ENCODE measurements at places on chromosomes 1 and 21.

GRCh38 chr21:42566524-42567213 is 53.0 kb downstream of the SLC37A1 start:
- no peak for DNase-seq

GRCh38 chr1:103790172-103790571 is 40.5 kb downstream of the AMY1C start:
- DNase-seq, result no peak

GRCh38 chr1:209364716-209365115 is 218.8 kb upstream of the CAMK1G start:
- no peak for DNase-seq

DNA sequence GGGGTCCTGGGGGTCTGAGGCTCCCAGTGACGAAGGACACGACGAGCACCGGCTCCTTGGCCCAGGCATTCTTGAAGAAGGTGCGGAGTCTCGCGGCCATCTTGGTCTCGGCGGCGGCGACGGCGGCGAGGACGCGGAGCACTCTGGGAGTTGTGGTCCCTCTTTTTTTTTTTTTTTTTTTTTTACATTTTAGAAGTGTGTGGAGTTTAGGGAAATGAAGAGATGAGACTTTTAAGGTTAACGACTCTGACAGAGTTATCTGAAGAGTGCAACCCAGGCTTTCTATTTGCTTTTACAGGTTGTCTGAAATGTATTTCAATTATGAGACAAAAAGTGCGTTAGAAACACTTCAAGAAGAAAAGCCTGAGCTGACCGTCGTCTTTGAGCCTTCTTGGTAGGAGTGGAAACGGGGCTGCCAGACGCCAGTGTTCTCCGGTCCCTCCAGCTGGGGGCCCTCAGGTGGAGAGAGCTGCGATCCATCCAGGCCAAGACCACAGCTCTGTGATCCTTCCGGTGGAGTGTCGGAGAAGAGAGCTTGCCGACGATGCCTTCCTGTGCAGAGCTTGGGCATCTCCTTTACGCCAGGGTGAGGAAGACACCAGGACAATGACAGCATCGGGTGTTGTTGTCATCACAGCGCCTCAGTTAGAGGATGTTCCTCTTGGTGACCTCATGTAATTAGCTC is 9.7 kb downstream of the OR2B11 start:
- DNase-seq, result no peak

GRCh38 chr1:26290882-26291261 is 11.0 kb downstream of the SH3BGRL3 start:
- no peak for DNase-seq

DNA sequence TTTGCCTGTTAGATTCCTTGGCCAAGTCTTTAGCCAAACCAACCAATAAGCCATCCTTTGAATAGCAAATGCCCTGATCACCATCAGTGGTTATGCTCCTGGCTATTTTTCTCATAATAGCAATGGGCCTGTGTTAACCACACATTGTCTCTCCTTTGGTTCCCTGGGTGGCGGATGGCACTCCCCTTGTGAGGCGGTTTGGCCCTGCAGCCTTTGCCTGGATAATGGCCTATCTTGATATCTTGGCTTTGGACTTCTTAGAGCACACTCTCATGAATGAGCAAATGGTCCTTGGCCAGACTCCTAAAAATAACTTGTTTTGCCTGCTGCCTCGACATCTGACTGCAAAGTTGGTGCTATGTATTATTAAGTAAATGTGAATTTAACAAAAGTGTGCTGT is 22.4 kb upstream of the ZBTB18 start:
- no peak for DNase-seq

DNA sequence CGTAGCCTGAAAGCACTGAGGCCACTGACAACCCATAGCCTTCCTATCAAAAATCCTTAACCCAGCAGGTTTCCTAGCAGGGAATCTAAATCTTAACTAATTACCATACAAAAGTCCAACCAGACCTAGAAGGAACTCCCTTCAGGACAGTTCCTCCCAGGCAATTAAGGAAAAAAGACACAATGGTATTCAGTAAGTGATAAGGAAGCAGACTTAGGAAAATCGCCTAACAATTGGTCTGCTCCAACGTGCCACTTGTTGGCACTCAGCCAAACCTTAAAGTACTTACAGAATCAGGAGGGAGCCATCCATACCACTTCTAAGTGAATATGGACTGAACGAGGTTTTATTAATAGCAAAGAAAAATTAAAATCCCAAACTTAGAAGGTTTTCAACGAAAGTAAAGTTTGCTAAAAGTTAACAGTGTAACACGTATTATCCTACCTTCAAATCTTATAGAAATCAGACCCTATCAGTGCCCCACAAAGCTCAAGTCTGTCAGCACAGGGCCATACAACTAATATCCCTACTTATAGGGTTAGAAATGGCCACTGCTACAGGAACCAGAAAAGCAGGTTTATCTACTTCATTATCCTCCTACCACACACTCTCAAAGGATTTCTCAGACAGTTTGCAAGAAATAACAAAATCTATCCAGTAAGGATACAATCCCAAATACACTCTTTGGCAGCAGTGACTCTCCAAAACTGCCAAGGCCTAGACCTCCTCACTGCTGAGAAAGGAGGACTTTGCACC is 29.0 kb downstream of the SPATA6 start:
- no peak for DNase-seq

DNA sequence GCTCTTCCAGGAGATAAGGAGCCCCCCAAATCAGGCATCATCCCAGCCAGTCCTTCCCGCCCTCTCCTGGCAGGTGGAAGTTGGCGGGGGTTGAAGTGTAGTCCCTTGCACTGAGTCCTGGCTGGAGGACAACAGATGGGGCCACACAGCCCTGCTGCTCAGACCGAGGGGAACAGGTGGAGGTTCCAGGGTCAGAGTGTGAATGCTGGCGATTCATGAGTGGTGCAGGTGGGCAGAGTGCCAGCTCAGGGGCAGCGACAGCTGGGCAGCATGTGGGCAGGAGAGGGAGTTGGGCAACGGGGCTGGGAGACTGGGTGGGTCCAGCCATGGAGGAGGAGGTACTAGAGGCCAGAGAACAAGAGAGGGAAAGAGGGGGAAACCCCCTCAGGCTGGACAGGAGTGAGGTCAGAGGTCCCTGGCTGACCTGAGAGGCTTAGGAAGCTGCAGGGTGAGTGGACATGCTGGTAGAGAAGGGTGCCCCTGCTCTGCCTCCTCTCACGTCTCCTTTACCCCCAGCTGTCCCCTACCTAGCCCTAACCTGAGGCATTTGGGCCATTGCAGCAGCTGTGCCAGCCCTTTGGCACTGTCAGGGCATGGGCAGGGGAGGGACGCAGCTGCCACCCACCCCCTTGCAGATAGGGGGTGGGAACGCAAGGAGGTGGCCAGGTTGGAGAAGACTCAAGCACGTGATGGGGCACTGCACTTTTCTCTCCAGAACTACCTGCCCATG is 11.3 kb upstream of the ADORA1 start:
- DNase-seq, result no peak

DNA sequence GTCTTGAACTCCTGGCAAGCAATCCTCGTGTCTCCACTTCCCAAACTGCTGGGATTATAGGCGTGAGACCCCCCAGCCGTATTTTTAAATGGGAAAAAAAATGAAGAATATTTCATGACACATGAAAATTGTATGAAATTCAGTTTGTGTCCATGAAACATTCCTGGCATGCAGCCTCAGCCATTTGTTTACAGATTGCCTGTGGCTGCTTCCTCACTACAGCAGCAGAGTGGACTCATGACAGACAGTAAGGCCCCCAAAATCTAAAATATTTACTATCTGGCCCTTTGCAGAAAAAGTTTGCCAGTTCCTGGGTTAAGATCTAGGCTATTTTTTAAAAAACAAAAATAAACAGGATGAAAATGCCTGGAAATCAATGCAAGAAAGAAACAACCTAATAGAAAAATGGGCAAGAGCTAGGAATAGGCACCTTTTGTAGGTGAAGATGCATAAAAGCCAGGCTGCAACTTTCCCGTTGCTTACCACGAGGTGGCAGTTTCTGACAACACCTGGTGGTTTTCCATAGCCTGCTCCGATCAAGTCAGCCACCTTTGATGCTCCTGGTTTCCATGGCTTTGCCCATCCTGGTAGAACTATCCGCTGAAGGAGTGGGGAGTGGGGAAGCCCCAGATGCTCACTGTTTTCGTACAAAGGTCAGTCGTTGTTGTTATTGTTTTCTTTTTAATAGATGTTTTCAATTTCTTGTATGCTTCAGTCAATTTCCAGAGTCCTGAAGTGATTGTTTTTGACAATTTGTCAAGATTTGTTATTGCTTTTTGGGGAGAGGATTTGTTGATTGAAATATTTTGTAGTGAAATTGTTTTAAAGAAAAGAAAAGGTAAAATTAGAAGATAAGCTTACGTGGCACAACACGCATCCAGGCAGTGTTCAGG is 24.3 kb downstream of the UBE2Q1 start:
- no peak for DNase-seq

GRCh38 chr1:89939059-89939570 is 55.8 kb upstream of the ZNF326 start:
- no peak for DNase-seq

Data from stimulated activated CD4-positive, alpha-beta T cell treated with anti-CD3 and anti-CD28 coated beads, Interleukin-12 subunit alpha, Interleukin-12 subunit beta, amount 100 ng/mL, for 48 hours (primary cell).